ENCODE measurements at places on chromosomes 2 and 18. TPM values are rescaled to one million over a fixed set of nuclear protein-coding genes. Genes with fewer than 3 reads are reported as not detected.

The ZBTB7C gene
- 1.1 TPM for total RNA-seq

DNA sequence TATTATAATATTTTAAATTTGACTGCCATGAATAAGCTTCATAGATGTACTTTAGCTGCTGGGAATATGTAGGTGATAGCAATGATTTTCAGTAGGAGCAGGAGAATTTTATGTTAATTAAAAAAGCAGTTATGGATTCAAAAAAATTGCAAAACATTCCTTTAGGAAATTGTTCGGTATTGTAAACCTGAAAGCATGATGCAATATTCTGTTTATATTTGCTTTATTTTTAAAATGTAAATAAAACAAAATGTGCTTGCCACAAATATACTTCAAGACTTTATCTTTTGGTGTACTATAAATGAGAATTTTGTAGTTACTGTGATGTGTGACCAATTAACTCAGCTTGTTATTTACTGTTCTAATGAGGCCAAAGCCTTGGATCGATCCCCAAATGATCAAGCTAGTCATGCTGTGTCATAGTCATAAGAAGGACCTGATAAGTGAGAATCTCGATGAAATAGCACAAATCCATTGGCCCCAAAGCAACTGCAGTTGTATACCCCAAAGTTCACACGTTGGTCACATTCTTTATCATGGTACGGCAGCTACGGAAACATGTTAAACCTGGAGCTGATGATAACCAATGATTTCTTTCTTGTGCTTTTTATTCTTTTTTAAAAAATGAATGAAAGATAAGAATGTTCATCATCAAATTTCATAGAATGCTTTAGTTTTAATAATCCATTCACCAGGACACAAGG, 23.6 kb upstream of the ATIC start:
- no peak overlapping the region for H3K27ac ChIP-seq
- no peaks in the 10 kb centered on the region for H3K36me3 ChIP-seq
- H3K27me3 ChIP-seq = no peaks in the 10 kb centered on the region
- DNase-seq = no peak
- no peak overlapping the region for H3K4me3 ChIP-seq
- H3K4me1 ChIP-seq = 0 out of 2 replicates have a peak, but pooled peaks cover 5% of the 10 kb centered on the region

DNA sequence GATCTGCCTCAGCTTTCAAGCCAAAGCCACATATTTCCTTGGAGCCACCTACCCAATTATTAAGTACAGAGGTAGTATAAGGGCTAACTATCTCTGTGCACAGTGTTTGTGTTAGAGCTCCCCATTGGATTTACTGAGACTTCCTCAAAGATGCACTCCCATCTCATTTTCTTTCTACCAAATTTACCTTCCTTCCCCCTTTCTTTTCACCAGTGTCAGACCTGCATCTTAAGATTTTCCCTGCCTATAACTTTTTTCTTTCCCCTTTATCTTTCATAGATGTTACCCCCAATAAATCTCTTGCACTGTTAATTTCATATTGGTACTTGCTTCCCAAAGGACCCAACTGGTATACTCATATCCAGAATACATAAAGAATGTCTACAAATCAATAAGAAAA, 5.9 kb upstream of the REL start:
- no peak for DNase-seq
- no peaks in the 10 kb centered on the region for H3K36me3 ChIP-seq
- no peak overlapping the region for H3K27ac ChIP-seq

DNA sequence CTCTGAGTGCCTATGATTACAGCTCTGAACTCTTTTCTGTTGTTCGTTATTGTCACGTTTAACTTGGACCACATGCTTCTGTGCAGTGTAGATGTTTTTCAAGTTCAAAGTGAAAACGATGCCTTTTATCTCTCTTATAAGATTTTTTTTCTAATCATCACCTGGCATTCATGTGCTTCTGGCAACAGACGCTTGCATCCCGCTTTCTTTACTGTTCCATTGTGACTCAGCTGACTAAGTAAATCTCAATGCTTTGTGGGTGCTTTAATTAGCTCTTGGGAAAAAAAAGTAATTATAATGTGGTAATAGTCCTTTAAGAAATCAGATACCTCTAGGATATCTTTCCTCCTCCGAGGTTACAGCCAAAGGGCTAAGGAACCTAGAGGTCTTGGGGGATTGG, 31.2 kb upstream of the RMP24 start:
- peaks cover 26% of the 10 kb centered on the region for H3K4me1 ChIP-seq
- H3K4me3 ChIP-seq = no peak overlapping the region
- DNase-seq = no peak

DNA sequence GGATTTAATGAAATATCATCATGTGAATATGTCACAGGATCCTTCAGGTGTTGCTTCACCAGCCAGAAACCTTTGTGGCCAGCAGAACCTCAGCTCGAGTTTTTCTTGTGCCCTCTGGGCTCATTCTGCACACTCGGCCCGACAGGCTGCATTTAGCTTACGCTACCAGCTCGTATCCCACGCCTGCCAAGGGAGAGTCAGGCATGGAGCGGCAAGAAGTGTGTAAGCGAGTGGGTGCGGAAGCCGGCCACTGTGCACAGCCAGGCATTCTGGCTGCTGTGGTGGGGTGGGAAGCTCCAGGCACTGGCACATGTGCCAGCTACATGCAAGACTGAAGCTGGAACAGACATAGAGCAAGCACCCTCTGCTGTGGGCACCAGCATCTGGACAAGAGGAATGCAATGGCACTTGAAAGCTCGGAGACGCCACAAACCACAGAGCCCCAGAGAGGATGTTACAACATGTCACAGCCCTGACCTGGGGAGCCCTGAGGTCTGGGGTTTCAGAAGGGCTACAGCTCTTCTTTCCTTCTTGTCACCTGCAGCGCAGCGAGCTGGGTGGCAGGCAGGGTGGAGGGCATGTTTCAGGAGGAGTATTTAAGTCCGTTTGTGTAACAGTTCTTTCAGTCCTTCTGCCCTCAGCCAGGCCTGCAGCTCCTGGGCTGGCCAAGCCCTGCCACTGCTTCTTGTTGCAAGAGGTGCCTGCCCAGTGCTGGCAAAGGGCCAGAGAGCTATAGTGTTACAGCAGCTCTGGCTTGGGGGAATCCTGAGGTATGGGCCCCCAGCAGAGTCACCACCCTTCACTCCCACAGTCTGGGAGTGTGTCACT, 257.3 kb upstream of the HNMT start:
- H3K4me1 ChIP-seq = no peaks in the 10 kb centered on the region
- no peaks in the 10 kb centered on the region for H3K36me3 ChIP-seq
- DNase-seq = no peak
- H3K27me3 ChIP-seq = no peaks in the 10 kb centered on the region
- H3K4me3 ChIP-seq = no peak overlapping the region

DNA sequence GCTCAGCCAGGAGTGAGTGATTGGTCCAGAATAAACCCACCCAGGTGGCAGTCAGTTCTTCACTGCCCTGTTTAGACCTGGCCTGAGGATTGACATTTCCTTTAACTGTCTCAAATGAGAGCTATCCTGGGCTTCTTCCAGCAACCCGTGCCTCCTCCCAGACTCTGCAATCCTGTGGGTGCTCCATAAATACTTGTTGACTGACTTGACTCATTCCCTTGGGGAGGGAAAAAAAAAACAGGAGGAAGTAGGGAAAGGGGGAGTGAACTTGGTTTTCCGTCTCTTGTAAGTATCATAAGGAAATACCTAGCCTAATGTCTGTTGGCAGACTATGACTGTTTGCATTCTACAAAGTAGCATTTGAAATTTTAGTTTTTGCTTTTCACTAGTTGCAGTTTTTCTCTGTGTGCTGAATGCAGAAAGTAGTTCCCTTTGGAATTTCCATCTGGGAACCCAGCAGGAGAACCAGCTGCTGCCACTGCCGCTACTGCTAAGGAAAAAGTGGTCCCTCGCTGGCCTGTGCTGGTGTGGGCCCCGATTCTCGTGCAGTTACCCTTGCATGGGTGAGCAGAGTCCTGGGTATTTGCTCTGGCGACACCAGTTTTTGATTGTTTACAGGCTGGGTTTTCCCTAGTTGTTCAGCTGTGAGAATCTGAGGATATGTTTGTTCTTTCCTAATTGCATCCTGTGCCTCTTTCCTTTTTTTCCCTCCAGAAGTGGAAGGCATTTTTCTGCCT, 78.8 kb downstream of the TGOLN2 start:
- no peaks in the 10 kb centered on the region for H3K27me3 ChIP-seq
- H3K36me3 ChIP-seq = no peaks in the 10 kb centered on the region
- peak overlapping the region; percentile 40 for H3K4me3 ChIP-seq
- peak; percentile 92 for DNase-seq
- H3K27ac ChIP-seq = peak overlapping the region; percentile 76
- H3K4me1 ChIP-seq = peaks cover 20% of the 10 kb centered on the region

DNA sequence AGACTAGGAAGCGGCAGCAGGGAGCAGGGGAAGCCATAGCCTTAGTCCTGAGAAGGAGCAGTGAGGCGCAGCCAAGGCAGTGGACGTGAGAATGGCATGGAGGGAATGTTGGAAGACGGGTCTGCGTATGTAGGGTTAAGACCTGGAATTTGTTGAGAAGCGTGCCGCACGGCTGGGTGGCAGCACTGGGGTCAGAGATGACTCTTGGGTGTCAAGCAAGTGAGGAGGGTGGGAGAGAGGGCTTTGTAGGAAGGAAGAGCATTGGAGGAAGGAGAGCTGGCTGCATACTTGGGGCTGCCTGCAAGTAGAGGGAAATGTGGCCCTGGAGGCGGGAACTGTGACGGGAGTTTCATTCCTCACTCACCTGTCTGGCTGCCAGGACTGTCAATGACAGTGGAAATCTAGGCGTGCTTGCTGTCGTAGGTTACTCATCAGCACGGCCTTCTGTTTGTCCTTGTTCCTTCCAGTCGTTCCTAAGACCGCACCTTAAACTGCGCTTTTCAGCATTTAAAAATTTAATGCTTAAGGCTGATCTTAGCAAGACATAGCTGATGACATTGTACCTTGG, 108.0 kb downstream of the ITGB1BP1 start:
- peak; percentile 94 for DNase-seq
- no peaks in the 10 kb centered on the region for H3K27me3 ChIP-seq
- no peak overlapping the region for H3K4me3 ChIP-seq
- H3K4me1 ChIP-seq = peaks cover 38% of the 10 kb centered on the region
- H3K27ac ChIP-seq = peak overlapping the region; percentile 80
- peaks cover 14% of the 10 kb centered on the region for H3K36me3 ChIP-seq

The UGT1A8 gene
- 0.46 TPM for total RNA-seq

DNA sequence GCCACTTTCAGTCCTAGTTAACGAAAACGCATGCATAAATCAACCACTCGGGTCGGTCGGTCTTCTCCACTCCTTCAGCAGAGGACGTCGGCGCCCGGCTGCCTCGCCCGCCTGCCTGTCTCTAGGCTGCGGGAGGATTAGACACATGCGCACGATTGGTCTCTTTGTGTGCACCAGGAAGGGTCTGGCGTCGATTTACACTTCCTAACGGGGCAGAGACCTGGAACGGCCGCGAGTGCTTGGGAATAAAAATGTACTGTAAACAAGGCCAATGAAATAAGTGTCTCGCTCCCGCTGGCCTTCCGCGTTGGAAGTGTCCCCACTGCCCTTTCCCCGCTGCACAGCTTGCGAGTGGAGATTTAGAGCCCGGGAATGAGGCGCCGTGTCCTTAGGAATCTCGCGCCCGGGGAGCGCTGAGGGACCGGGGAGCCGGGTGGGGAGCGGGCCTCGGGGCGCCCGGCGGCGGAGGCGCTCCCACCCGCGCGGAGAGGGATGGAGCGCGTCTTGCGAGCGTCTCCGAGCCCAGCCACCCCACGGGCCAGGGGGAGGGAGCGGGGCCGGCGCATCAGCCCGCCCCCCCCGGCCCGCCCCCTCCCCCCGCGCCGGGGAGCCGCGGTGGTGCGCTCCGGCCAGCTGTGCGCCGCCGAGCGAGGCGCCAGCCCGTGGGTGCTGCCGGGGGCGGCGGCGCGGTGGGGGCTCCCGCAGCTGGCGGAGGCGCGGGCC, at the start of gene DOK6:
DOK6 (plus strand) TSS at position 636 of the 723 bp plus-strand sequence.
- no peaks in the 10 kb centered on the region for H3K36me3 ChIP-seq
- DNase-seq = no peak

- no peaks in the 10 kb centered on the region for H3K36me3 ChIP-seq
- no peaks in the 10 kb centered on the region for H3K4me1 ChIP-seq
- no peak overlapping the region for H3K4me3 ChIP-seq
- DNase-seq = no peak
- H3K27ac ChIP-seq = no peak overlapping the region
- H3K27me3 ChIP-seq = no peaks in the 10 kb centered on the region
Measured at GRCh38 chr2:13616616-13617015, 899.9 kb downstream of the TRIB2 start.

- H3K36me3 ChIP-seq = no peaks in the 10 kb centered on the region
- no peak for DNase-seq
- no peak overlapping the region for H3K4me3 ChIP-seq
- H3K27ac ChIP-seq = no peak overlapping the region
- no peaks in the 10 kb centered on the region for H3K4me1 ChIP-seq
Measured at GRCh38 chr2:149271575-149271974, 58.8 kb upstream of the LYPD6 start.

The AKAIN1 gene
- total RNA-seq = not detected

DNA sequence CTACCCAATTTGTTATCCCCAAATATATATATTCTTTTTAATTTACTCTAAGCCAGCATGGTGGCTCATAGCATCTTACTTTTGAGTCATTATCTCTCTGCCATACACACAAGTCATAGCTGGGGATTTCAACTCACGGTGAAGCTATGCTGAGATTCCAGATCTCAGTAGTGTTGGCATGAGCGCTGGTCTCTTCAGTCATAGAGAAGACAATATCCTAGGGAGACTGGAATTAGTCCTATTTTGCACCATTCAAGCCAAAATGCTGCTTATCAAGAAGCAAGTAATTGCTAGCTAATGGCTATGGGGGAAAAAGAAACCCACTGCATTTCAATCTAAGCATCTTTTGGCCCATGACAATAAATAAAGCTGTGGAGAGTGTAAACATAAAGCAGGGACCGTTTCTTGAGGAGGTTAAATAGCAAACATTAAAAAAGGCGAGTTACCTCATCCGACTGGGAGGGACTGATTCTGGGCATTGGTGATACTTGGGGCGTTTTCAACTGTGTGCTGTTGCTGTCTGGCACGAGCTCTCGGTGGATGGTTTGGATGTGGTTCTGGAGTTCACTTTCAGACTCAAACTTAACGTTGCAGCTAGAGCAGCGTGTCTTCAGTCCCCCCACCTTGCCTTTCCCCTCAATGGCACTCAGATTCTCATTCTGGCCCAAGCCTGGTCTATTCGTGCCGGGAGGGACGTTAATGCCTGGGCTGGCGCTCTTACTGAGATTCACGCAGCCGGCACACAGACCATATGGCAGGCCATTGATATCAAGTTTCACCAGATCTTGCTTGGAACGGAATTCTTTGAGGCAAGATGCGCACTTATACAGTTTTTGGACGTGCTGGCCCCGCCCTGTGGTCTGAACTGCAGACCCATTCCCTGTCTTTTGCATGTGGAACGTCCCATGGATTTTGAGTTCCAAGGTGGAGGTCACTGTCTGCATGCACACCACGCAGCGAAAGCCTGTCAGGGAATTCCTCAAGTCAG, 127.8 kb downstream of the ZNF521 start:
- no peak overlapping the region for H3K4me3 ChIP-seq
- DNase-seq = no peak
- H3K4me1 ChIP-seq = no peaks in the 10 kb centered on the region
- H3K27me3 ChIP-seq = no peaks in the 10 kb centered on the region
- no peak overlapping the region for H3K27ac ChIP-seq
